Small intestine (tissue), 16 donors: ENCODE measurements at places on chromosomes 16 and 17. TPM values are rescaled to one million over a fixed set of nuclear protein-coding genes. Genes with fewer than 3 reads are reported as not detected.
A peak's percentile ranks its signal among the peaks of the same experiment; 100 is the strongest.

DNA sequence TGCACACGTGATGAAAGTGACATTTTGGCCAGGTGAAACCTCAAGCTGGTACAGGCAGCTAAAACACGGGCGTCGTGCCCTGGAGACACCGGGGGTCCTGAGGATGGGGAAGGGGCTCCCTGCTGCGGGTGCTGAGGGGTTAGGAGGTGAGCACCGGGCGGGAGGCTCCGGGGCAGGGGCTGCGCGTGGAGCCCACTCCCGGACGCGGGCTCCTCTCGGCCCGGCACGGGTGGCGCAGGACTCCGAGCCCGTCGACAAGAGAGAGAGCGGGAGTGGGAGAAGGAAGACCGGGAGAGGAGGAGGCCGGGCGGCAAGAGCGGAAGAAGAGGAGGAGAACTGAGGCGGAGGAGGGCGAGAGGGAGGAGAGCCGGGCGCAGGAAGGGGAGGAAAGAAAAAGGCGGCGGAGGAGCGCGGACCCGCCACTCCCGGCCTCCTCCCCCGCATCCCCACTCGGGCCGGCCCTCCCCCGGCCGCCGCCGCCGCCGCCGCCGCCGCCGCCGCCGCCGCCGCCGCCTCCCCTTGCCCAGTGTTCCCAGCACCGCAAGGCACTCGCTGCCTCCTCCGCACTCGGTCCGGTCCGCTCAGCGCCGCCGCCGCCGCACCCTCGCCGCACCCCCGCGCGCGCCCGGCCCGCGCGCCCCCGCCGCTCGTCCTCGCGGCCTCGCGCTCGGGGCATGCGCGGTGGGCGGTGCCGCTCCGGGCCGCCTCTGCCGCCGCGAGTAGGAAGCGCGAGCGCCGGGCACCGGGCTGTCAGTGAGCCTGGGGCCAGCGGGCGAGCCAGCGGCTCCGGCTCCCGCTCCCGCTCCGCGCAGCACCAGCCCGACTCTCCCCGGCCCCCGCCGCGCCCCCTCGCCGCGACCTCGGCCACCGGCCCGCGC, at the start of gene PRKCA:
Gene PRKCA (plus strand): TSS at position 750 of the 878 bp plus-strand sequence.
- DNase-seq = peak; percentile 75

GRCh38 chr17:67841992-67842391, 16.7 kb downstream of the BPTF start:
- no peak for DNase-seq

The CACNG5 gene
- polyA plus RNA-seq = not detected

DNA sequence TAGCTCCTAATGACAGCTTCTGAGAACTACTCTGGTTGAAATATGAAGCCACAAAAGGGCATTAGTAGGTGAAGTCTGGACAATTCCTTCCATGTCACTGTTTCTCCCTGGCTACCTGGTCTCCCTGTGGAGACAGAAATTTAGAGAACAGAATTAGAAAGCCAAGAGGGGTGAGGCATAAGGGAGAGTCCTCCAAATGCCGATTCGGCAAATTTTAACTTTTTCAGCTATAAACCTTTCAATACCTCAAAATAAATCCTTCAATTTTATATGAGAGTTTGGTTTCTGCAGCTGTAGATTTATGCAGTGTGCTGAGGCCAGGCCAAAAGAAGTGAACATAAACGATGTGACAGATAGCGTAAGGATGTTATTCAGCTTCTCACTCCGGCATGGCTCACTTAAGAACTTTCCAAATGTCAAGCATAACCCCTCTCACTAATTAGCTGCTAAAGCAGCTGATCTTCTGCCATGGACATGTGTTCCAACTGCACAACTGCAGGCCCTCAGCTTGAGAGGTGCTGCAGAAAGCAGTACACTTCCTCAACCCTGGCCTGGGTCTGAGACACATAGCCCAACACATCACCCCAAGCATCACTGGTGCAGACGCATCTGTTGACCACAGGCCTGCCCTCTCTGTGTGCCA, 247.9 kb upstream of the SOX9 start:
- DNase-seq = no peak

DNA sequence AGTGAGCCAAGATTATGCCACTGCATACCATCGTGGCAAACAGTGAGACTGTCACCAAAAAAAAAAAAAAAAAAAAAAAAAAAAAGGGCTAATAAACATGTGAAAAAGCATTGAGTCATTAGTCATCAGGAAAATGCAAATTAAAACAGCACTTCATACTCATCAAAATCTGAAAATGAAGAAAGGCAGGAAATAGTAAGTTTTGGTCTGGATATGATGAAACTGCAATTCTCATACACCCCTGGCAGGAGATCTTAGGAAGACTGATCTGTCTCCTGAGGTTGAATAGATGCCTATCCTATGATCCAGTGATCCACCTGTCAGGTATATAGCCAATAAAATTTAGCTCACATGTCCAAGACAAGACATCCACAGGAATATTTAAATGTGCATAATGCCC, 212.7 kb downstream of the CPPED1 start:
- no peak for DNase-seq

The PLLP gene
- polyA plus RNA-seq = 162 TPM

DNA sequence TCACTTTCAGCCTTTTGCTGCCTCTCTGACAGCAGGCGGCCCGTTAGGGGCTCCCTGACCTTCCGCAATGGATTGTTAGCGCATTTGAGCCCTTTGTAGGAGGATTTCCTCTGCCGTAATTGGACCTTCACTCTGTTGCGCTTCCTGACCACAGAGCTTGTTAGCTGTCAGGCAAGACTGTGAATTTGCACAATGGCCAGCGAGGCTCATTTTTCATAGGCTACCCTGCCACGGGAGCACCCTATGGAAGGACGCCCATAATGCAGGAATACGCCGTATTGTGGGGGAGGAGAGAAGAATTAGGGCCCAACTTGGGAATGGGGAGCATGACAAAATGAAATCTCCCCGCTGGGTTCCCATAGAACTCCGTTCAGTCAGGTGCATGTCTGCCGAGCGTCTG, 205.2 kb upstream of the NLRP1 start:
- no peak for DNase-seq

DNA sequence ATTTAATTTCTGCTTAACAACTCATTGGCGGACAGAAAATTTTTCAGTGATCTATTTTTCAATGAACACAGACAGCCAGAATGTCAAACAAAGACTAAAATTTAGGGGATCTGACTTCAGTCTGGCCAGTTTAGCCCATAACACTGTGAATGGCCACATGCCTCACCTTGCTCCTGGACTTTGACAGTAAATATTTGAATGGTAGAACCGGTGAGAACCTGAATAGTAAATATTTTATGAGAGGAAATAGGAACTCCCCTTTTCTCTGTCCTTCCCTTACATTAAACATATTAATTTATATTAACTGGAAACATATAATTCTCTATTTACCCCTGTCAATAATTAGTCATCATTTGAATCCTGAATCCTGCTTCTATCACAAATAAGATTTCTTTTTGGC, 942.1 kb downstream of the KCNJ2 start:
- no peak for DNase-seq

- no peak for DNase-seq
These were observed 33.0 kb downstream of the TEKT5 start for GRCh38 chr16:10661737-10662136.

DNA sequence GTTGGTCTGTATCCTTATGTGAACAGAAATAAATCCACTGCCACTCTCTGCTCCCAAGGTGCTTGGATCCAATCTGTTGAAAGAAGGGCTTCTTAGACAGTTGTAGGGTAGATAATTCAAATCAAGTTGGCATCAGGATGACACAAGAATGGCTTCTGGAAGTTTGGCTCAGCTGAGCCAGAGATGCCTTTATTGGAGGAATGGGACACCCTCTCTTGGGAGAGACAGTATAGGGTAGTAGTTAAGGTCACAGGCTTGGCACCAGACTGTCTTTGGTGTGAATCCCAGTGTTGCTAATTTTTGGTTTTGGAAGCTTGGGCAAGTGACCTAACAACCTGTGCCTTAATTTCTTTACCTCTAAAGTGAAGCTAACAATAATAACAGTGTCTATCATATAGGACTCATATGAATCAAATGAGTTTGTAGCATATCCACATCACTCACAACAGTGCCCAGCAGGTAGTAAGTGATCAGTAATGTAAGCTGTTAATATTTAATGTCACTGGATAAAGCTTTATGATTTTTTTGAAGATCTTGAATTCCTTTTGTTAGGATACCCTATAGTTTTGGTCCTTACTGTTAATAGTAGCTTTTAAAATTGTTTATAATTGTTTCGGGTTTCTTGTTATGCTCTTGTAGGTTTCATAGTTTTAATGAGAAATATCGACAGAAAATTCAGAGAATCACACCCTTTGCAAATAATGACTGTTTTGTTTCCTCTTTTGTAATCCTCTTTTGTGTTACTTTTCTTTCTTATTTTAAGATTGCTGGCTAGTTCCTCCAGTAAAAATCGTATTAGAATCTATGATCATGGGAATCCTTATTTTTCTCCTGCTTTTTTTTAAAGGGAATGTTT, 19.1 kb downstream of the ZNRF1 start:
- DNase-seq = no peak

DNA sequence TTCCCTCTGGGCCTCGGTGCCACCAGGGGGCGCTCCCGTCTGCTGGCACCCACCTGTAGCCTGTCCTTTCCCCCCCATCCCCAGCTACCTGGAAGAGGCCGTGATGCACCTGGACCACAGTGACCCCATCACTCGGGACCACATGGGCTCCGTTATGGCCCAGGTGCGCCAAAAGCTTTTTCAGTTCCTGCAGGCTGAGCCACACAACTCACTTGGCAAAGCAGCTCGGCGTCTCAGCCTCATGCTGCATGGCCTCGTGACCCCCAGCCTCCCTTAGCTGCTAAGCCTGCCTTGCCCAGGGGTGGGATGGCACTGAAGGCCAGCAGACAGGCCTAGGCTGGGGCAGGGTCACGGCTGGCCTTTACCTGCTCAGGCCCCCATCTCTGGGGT, 818 bp upstream of the NRN1L start:
- peak; percentile 54 for DNase-seq

- peak; percentile 66 for DNase-seq
These were observed 201.5 kb downstream of the IRF8 start for GRCh38 chr16:86100205-86101136.

DNA sequence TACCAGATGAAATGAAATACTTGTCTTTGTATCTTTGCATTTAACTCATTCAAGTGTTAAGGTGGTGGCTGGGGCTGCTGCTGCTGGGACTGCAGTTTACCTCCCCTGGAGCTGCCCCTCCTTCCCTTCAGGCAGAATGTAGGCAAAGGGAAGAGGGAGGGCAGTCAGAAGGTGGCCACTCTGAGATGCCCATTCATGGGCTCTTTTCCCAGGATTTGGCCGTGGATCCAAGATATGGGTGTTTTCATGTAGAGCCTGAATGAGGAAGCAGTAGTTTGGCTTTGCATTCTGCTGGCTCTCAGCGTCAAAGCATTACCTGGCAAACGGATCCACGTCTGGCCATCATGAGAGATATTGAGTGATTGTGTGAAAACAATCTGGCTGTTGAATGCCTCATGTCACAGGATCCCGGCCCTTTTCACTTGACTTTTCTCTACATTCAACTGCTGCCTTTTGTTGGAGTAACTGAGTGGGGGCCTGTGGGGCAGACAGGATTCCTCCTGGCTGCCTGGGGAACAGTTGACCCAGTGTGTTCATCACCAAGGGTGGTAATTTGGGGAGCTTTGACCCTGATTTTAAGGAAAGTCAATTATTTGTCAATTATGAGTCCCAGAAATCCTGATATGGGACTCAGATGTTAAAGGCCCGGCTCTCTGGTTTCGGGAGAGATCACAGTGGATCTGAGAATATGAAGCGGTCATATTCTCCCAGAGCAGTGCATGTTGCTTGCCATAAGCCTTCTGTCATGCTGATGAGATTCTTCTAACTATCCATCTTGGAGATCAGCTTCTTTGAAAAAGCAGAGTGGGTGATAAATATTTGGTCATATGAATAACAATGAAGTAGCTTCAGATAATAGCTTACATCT, 236.8 kb downstream of the IRX3 start:
- DNase-seq = no peak

DNA sequence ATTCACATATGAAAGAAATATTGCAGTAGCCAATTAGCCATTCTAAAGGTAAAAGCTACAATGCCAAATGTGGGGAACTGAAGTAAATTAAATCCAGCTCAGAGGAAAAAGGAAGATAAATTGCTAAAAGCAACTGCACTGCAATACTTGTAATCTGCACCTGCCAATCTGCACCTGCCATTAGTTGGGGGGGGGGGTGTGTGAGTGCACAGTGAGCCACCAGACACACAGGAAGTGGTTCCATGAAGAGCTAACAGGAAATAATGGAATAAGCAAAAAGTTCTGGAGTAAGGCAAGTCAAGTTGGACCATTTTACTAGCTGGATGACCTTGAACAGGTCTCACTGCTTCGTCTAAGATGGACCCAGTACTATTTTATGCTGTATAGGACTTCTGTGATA, 191.8 kb downstream of the PARN start:
- DNase-seq = no peak

DNA sequence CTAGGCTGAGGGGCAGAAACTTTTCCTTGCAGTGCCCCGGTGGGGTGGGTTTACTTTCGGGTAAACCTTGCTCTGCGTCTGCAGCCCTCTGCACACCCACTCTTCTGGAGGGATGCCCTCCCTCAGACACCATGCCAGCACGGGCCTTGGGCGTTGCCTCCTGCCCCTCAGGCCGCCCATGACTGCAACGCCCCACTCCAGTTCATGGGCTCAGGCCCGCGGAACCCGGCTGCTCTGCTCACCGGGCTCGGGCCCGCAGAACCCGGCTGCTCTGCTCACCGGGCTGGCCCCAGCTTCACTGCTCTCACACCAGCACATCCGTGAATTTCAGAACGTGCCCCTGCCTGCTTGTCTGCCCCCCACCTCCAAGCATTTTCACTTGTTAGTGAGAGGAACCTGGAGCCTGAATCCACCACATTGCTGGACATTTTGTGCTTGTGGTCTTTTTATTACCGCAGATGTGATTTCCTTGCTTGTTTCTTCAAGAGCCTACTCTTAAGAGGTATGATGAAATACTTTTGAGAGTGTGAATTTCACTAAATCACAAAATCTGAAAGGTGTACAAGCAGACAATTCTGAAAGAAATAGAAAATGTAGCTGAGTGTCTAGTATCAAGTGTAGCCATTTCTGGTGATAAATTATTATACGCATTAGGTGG, 130.9 kb downstream of the RPTOR start:
- DNase-seq = no peak

- DNase-seq = no peak
These were observed 4.3 kb downstream of the PER1 start for GRCh38 chr17:8147805-8148404.

The CARD14 gene
- 3.1 TPM for polyA plus RNA-seq

The MT4 gene
- polyA plus RNA-seq = not detected

DNA sequence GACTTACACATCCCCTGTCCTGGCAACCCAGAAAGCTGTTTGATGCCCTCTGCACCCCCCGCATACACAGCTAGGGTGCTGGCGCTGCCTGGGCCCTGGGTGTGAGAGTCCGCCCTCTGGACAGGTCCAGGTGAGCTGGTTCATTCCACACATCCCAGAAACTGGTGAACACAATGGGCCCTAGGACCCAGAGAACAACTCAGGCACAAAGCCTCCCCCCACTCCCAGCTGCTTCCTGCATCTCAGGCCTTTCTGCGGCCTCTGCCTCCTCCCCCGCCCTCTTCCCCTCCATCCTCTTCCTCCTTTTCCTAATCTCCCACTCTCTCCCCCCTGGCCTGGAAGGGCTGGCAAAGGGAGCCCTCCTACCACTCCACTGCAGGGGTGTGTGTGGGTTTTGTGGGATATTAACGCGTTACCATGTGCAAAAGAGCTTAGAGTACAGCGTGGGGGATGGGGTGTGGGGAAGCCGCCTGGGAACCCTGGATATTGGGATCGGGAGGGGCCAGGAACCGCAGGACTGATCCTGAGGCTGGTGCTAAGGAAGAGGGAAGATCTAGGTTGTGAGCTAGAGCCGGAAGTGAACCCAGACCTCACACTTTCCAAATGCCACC, 1.6 kb upstream of the PPP1R9B start:
- DNase-seq = peak; percentile 93
